Iris pigment epithelial cell (primary cell): ENCODE measurements at places on chromosomes 5 and 9.

GRCh38 chr9:13267743-13268142 is 11.7 kb downstream of the MPDZ start:
- peak; percentile 96 for DNase-seq

GRCh38 chr9:76630916-76631315 is 133.3 kb upstream of the PCA3 start:
- no peak for DNase-seq

GRCh38 chr5:135600971-135601381 is 22.2 kb upstream of the CXCL14 start:
- DNase-seq: no peak

GRCh38 chr9:135416664-135417290 is 62.8 kb upstream of the PPP1R26 start:
- no peak for DNase-seq

DNA sequence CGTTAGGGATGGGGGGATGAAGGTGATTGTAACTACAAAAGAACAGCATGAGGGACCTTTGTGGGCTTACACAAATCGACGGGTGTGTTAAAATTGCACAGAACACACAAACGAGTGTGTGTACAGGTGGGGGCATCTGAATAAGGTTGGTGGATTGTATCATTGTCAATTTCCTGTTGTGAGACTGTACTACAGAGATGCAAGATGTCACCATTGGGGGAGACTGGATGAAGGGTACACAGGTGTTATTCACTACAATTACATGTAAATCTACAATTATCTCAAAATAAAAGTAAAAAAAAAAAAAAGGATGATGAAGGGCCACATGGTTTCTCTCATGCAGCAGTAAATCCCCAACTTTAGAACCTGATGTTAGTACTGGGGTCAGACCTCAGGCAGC is 31.4 kb upstream of the PHYKPL start:
- no peak for DNase-seq

DNA sequence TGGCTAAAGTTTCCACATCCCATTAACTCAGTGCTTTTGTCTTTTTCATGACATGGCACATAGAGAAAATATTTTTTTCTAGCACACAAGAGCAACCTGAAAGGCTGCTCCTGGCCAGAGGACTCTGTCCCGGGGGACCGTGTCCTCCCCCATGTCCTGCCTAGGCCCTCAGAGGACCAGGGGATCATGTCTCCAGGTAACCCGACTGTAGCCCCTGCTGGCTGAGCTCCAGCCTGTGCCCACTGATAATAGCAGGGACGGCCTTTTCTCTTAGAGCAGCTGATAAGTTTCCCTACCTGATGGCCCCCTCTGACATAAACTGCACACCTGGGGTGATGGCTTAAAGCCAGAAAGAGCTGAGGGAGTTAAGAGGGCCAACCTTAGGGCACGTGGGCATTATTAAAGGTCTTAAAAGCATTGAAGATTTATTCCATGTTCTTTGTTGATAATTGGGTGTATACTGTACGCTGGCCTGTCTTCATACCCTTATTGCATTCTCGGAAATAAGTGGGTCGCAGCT is 5.9 kb downstream of the HDHD3 start:
- no peak for DNase-seq

GRCh38 chr9:14538526-14538925 is 154.7 kb downstream of the ZDHHC21 start:
- DNase-seq: no peak

DNA sequence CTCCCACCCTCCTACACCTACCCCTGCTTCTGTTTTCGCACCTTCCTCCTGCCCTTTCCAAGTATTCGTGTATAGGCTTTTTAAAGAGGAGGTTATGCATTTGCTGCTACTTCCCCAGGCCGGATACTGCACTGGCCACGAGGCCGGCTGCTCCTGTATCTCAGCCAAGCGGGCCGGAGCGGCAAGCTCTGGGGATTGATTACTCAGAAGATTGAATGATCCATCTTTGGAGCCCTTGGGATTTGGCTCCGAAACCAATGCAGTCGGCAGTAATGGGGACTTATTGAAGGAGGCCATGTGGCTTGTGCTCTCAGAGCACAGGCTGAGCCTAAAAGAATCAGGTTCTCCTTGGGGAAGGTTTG is 405.3 kb downstream of the TLE4 start:
- no peak for DNase-seq

DNA sequence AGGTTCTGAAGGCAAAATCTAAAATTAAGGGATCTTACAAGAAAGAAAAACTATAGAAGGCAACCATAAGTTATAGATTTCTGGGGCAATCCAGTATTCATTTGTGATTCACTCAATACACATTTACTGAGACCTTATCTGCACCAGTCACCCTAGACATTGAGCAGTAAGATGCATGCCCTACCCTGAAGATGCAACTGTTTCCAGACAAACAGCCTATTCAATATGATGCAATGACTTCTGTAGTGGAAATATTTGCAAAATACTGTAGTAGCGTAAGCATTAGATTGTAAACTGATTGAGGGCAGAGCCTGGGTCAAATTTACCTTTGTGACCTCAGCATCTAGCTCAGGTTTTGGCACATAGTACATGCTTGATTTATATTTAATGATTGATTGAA is 256.2 kb upstream of the ACTBL2 start:
- peak; percentile 63 for DNase-seq

DNA sequence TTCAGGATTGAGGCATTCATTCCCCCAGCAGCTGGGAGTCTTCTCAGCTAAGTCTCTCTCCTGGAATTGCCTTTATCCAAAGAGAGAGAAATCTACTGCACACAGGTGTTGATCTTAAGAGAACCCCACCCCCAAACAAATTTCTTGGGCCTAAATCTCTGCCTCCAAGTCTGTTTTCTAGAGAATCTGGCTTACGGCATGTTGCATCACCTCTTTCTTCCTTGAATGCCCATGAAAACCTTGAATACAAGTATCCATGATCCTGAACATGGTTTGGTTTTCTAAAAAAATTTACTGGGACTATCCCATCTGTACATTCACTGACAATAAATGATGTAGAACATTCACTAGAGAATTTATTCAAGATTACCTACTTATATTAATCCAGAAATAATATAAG is 401.6 kb downstream of the PDE4D start:
- no peak for DNase-seq

GRCh38 chr9:125854553-125855275 is 107.5 kb downstream of the PBX3 start:
- peak; percentile 49 for DNase-seq

DNA sequence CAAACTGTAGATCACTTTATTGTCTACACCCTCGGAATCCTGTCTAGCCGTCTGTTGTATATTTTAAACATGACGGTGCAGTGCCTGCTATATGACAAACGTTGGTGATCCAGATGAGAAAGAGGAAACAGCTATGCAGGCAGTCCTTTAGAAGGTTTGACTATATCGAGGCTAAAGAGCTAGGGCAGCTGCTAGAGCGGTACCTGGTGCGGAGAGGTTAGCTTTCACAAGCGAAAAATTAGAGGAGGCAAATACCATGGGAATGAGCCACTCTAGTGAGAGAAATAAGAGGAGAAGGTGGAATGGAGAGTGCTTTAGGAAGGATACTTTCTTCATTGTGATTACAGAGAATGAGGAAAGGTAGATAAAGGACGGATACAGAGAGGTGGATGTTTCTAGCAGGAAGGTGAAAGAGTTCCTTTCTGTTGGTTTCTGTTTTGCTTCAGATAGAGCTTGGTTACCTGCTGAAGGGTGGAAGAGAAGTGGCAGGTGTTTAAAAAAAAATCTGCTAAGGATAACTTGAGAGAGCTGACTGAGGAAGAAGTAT is 959 bp upstream of the FBXL17 start:
- DNase-seq: peak; percentile 41

DNA sequence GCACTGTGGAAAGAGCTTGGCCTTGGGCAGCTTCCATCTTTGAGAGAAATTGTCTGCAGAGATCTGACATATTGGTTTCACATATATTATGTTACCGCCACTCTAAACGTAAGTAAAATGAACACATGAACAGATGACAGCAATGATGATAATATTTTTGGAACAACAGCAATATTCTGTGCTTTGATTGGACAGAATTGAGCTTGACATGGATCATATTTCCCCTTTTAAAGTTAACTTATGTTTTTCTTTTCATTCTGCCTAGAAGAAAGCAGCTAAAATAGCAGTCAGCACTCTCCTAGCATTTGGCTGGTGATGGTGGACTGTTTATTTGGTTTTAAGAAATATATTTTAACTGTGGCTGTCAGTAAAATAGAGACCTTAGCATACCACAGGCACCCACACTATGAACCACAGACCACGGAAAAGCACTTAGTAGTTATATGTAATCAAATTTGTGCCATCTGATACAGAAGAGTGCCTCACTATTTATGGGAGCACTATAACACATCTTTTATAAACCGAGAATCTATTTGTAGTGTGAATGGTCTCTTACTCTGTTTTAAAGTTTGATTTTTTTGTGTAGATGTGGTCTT is 1.8 kb upstream of the CFAP95 start:
- DNase-seq: no peak

GRCh38 chr5:142894749-142895148 is 124.6 kb downstream of the ARHGAP26 start:
- DNase-seq: peak; percentile 85

GRCh38 chr5:145804701-145805100 is 30.4 kb downstream of the PRELID2 start:
- DNase-seq: no peak

- no peak for DNase-seq
Observed at GRCh38 chr9:117188394-117188793, 226.5 kb downstream of the ASTN2 start.

GRCh38 chr9:103941104-103941503 is 153.0 kb upstream of the SMC2 start:
- no peak for DNase-seq

DNA sequence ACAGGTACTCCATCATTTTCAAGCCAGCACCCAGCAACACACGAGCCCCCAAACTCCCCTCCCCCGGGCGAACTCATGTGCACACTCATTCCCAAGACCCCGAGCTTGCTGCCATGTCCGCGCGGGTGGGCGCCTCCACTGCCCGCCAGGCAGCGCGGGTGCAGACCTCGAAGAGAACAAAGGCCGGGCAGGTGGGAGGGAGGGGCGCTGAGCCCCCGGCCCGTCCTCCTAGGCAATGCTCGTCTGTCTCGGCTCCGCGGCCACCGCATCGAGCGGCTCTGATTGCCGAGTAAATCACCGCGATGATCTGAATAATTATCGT is 47.1 kb upstream of the PSD2 start:
- DNase-seq: no peak

GRCh38 chr5:54757541-54757940 is 227.9 kb downstream of the ESM1 start:
- no peak for DNase-seq

DNA sequence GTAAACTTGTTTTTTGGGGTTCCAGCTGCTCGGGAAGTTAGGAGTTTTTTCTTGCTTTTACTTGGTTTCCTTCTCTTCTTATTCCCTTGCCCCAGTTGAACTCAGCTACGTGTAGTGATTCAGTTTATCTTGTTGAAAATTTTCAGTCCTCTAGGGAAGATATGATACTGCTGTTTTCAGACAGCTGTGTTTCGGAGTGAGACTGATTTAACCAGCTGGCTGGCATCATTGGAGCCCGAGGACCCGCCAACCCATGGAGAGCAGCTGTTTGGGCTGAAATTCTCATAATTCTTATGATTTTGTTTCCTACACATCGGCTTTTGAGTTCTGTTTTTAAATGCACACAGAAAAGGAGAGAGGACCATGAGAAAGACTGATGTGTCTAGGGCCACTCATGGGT is 271.5 kb downstream of the NR3C1 start:
- no peak for DNase-seq

- DNase-seq: no peak
Observed at GRCh38 chr5:89187268-89187667, 304.3 kb upstream of the MEF2C start.

DNA sequence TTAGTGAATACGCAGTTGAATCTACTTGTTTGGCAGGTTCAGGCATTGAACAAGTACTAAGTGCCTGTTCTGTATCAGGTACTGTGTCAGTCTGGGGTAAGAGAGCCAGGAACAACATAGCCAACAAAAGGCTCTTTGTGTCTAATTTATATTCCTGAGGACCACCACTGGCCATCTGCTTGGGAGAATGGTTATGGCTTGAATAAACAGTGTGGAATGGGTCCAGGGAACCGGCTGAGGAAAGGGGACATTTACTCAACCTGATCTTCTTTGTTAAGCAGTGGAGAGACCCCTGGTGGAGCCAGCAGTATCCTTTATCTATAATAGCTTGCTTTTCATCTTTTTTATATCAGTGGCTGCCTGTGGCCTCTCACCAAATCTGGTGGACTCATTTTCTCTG is 38.6 kb downstream of the EXOSC2 start:
- no peak for DNase-seq

GRCh38 chr9:99107421-99107820 is 2.5 kb downstream of the TGFBR1 start:
- no peak for DNase-seq

DNA sequence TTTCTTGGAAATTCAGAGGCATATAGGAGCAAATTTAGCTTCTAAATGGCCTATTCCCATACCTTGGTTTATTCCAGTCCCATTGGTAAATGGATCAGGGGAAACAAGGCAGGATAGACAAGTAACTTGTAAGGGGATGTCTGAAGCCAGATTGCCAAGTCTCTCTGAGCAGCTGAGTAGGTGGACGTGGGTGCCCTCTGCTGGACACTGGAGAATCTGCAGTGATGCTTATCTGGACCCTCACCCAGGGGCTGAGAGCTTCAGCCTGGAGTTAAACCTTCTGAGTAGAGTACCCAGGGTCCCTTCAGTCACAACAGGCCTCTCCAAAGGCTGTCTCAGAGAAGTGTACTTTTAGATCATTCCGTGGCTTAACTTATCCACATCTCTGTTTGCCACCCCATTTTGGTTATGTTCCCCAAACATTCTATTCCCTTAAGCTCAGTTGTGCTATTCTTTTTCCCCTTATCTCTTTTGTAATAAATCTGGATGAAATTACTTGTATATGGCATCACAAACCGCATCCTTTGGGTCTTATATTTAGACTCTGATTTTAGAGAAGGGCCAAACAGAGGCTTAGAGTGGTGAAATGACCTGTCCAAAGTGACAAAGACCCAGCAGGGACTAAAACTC is 218.3 kb upstream of the GLRA1 start:
- peak; percentile 48 for DNase-seq

DNA sequence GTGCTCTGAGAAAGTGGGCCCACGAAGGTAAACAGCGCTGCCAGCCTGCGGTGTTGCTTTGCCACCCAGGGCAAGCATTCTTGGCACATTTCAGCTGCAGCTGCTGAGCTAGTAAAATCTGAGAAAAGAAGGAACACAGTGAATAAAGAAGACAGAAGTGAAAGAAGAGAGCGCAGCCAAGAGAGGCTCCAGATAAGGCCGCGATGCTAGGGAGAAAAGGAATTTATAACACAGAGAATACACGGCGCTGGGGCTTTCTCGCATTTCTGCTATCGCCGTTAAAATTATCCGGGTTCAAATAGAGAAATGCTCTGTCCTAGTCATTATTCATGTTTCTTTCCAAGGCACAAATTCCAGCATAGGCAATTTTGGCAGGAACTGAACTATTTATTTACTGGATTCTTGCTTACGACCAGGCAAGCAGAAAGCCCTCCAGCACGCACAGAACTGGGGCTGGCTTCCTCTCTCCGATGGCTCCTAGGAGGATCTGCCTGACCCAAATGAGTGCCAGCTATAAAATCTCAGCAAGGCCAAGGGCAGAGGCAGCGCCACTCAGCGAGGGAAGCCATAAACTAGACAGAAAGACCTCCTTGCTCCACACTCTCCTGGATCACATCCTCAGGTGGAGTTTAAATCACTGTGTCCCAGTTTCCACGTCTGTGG is 111.2 kb downstream of the ATPSCKMT start:
- DNase-seq: no peak

GRCh38 chr9:88789785-88790184 is 201.5 kb upstream of the S1PR3 start:
- DNase-seq: peak; percentile 87

- DNase-seq: peak; percentile 50
Observed at GRCh38 chr5:135829681-135830383, 4.6 kb upstream of the SLC25A48 start.
